ENCODE measurements at places on chromosomes 11 and 22.

GRCh38 chr22:17576470-17576869, 13.2 kb downstream of the SLC25A18 start:
- peak; percentile 96 for DNase-seq

GRCh38 chr11:128328955-128329551, 258.3 kb downstream of the ETS1 start:
- no peak for DNase-seq

DNA sequence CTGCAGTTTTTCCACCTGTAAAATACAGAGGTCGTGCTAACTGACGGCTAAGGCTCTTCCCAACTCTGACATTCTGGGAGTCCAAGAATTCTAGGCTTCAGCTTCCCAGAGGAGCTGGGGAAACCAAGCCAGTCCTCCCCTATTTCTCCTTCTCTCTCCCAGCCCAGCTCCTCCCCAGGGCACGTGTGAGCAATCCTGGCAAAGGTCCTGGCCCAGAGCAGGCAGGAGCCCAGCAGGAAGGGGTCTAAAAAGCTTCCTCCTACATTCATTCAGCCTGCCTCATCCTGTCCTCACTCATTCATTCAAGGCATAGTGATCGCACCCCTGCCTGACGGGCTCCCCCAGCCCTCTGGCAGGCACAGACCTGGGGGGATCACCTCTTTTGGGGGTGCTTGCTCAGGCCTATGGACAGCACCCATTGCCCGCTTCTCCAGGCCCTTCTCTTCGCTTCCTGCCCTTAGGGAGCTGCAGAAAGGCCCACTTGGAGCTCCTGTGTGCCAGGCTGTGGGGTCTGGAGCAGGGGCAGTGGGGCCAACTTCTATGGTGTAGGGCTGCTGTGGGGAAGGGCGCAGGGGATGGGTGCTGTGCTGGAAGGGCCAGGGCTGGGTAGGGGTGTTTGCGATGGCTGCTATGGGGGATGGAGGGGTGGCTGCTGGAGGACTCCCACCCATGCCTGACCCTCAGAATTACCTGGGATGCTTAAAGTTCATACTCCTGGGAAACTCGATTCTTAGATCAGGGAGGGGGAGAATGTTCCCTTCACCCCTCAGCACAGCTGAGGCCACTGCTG, 9.8 kb downstream of the KCNC1 start:
- DNase-seq: peak; percentile 15

- DNase-seq: no peak
Measured at GRCh38 chr22:20238536-20238900, 29.6 kb downstream of the RTN4R start.

DNA sequence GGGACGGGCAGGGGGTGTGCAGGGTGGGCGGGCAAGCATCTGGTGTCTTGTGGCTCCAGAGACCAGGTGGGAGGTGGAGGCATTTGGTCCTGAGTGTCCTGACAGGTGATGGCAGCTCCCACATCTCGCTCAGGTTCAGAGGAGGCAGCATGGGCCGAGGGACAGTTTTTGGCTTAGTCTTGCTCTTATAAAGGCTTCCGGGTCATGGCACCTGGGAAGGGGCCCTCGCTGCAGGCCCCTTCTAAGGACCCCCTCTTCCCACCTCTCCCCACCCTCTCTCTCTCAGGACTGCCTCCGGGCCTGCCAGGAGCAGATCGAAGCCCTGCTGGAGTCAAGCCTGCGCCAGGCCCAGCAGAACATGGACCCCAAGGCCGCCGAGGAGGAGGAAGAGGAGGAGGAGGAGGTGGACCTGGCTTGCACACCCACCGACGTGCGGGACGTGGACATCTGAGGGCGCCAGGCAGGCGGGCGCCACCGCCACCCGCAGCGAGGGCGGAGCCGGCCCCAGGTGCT, 9.9 kb downstream of the CCND1 start:
- DNase-seq: no peak

- DNase-seq: peak; percentile 70
Measured at GRCh38 chr22:43921370-43921769, 2.2 kb upstream of the PNPLA3 start.

DNA sequence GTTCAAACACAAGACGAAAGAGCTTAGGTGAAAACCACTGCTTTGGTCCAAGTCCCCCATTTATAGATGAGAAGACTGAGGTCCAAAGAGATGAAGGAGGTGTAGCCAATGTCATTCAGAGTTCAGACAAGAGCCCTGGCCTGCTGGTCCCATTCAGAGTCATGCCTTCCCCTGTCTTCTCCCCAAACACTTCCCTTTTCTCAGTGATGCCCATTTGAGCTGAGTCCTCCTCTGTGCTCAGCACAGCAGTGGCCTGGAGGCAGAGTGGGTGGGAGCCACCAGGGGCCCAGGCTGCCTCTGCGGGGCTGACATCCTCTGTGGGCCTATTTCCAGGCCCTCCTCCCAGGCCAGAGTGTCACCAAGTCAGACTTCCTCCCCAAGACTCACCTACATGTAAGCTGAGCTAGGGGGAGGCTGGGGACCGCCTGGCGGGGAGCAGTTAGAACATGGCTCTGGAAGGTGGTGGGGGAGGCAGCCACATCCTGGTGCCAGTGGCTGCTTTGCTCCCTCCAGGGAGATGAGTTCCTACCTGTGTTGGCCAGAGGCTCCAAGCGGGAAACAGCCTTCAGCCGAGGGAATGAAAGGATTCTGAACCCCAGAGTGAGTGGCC, 22.4 kb upstream of the LRRC10B start:
- DNase-seq: no peak

DNA sequence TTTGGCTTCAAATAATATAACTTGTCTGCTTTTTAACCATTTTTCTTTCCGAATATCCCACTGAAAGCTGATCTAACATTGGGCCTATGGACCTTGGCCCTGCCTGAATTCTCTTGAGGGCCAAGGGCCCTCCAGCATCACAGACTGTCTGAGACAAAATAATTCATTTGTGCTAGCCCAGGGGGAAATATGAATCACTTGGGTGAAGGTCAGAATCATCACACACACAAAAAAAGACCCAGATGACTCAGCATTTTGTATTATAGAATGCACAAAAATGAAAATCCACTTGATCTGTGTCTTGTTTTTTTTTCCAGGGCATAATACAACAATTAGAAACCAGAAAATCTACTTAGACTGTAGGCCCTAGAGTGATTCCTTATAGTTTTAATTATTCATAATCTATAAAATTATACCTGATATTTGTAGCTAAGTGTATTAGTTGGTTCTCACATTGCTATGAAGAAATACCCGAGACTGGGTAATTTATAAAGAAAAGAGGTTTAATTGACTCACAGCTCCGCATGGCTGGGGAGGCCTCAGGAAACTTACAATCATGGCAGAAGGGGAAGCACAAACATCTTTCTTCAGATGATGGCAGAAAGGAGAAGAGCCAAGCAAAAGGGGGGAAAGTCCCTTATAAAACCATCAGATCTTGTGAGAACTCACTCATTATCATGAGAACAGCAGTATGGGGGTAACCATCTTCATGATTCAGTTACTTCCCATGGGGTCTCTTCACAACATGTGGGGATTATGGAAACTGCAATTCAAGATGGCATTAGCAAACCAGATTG, 15.6 kb upstream of the RDX start:
- peak; percentile 61 for DNase-seq

DNA sequence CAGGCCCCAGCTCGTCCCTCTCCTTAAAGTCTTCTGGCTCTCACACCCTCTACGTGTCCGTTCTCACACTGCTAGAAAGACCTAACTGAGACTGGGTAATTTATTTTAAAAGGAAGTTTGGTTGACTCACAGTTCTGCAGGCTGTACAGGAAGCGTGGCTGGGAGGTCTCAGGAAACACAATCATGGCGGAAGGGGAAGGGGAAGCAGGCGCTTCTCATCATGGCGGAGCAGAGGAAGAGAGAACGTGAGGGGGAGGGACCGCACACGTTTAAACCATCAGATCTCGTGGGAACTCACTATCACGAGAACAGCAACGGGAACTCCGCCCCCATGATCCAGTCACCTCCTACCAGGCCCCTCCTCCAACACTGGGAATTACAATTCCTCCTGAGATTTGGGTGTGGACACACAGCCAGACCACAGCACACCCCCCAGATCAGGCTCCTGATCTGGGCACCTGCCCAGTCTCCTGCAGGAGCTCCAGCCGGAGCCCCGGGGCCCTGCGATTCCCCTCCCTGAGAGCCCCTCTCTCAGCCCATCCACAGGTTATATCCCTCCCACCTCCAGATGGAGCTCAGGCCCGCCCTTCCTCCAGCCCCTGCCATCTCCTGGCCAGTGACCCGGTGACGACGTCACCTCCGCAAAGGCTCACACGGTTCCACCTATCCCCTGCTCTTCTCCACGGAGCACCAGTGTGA, 170.2 kb downstream of the BRD1 start:
- no peak for DNase-seq

- DNase-seq: no peak
Measured at GRCh38 chr22:43543522-43544288, 131.9 kb downstream of the MPPED1 start.

DNA sequence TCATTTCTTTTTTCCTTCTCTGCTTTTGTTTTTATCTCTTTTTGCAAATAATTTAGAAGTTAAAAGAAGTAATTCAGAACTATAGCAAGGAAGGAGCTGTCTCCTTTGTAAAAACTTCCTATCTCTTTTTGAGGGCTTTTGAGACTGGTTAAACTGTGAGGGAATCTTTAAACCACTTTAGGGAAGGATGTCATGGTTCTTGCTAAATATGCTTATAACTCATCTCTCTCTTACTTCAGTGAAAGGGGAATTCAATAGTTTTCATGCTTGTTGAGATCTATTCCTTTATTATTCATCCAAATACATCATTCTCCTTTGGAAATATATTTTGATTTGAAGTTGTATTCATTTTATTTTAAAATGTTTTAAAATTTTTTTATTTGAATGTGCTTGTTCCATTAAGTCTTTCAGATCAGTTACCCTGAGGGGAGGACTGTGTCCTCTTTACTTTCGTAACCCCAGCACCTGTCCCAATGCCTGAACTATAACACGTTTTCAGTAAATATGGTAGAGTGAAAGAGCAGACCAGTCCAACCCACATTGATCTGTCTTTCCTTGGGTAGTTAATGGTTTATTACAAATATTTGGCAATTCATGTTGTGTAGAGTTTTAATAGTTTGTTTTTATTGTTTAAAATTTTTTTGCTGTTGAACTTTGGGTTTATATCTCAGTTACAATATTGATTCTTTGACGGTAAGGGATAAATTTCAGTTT, 27.5 kb downstream of the AMOTL1 start:
- no peak for DNase-seq

DNA sequence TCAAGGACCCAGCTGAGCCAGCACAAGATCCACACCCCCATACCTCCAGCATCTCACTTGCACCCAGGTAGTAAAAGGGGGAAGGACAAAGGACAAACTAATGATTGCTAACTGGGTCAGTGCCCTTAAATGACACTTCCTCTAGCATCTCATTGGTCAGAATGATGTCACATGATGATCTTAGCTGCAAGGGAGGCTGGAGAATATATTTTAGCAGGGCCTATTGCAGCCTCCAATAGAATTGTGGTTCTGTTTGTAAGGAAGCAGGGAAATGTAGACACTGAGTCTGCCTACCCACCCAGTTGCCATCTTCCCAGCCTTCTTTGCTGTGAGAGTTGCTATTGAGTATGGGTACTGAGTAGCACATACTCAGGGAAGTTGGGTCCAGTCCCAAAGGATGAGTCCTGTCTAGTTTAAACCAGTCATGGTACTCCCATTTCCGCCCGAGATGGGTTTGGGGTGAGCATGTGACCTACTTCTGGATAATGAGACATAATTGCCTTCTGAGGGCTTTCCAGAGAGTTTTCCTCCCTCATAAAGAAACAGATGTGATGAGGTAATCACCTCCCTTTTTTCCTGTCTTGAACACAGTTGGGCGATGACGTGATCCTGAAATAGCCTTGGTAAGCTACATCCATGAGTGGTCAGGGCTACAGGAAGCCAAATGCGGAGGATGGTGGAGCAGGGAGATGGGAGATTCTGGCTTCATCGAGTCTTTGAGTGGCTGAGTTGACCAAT, 5.5 kb upstream of the DNAL4 start:
- DNase-seq: no peak

- DNase-seq: no peak
Measured at GRCh38 chr11:73267906-73268540, 4.1 kb upstream of the P2RY6 start.

DNA sequence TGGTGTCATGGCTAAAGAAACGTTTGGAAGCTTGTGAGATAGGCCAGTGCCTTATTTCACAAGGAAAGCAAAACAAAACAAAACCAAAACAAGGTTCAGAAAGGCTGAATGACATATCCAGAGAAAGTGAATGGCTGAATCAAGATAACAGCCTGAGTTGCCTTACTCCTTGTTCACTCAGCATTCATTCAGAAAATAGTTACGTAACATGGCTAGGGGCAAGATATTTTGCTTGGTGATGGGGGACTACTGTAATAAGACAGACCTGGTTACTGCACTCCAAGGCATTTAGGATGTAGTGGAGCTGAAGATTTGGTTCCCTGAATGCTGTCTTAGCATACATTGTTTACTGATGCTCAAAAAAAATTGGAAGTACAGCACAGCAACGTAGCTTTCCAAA, 47.7 kb downstream of the C11orf91 start:
- DNase-seq: no peak

DNA sequence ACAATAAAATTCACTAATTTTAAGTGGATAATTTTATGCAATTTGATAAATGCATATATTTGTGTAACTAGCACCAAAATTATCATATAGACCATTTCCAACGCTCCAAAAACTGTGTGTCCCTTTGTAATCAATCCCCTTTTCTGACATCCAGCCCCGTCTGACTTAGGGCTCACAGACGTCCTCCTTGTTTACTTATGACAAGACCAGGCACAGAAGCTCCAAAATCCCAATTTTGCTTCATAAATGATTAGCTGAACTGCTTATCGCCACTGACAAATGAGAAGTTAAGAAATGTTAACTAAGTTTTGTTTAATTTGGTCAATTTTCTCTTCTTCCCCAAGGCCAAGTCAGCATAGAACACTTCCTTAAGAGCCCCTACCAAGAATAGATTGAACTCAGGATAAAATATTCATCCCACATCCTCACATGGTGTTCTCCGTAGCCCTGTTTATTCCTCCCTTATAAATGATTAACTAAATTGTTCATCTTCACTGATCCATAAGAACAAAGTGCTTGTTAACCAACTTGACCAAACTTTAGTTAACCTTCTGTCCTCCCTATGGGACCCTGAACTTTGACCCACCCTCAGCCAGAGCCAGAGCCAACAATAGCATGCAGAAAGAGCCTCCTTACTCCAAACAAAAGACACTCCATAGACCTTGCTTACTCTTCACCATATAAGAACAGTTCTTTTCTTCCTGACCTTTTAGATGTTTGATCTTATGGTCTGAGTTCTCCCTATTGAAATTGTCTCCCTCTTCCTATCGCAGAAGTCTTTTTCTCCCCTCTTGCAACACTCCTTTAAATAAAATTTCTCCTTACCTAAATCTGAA, 30.8 kb upstream of the GLYAT start:
- no peak for DNase-seq

- no peak for DNase-seq
Measured at GRCh38 chr11:75349521-75350116, 1.8 kb downstream of the ARRB1 start.

GRCh38 chr22:36862251-36863242, 1.7 kb downstream of the NCF4 start:
- DNase-seq: no peak
